ENCODE measurements at places on chromosomes 5 and 9. TPM values are rescaled to one million over a fixed set of nuclear protein-coding genes. Genes with fewer than 3 reads are reported as not detected.

Gene RLN2
- total RNA-seq, result not detected

Gene CCDC152
- total RNA-seq, result 1.6 TPM

Gene LPCAT1
- total RNA-seq, result 35.5 TPM

Gene CORO2A
- under 0.01 TPM for total RNA-seq

Gene TNFSF8
- total RNA-seq, result 1.0 TPM

Gene PIP5KL1
- not detected for total RNA-seq

Gene MYMK
- total RNA-seq, result 8.9 TPM

Gene ATP10B
- total RNA-seq, result under 0.01 TPM

Gene TAS2R1
- not detected for total RNA-seq
